Pancreas (tissue), 10 donors: ENCODE measurements at places on chromosomes 1 and 21.

DNA sequence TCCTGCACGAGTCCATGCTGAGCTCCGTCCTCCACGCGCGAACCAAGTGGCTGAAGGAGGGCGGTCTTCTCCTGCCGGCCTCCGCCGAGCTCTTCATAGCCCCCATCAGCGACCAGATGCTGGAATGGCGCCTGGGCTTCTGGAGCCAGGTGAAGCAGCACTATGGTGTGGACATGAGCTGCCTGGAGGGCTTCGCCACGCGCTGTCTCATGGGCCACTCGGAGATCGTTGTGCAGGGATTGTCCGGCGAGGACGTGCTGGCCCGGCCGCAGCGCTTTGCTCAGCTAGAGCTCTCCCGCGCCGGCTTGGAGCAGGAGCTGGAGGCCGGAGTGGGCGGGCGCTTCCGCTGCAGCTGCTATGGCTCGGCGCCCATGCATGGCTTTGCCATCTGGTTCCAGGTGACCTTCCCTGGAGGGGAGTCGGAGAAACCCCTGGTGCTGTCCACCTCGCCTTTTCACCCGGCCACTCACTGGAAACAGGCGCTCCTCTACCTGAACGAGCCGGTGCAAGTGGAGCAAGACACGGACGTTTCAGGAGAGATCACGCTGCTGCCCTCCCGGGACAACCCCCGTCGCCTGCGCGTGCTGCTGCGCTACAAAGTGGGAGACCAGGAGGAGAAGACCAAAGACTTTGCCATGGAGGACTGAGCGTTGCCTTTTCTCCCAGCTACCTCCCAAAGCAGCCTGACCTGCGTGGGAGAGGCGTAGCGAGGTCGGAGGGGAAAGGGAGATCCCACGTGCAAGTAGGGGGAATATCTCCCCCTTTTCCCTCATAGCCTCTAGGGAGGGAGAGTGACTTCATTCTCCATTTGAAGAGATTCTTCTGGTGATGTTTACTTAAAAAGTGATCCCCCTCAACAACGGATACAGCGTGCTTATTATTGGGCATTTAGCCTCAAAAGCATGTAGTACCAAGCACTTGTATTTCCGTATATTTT, 991 bp downstream of the PRMT6 start:
- peak; percentile 84 for DNase-seq

GRCh38 chr1:48916130-48917069, 139.7 kb upstream of the BEND5 start:
- no peak for DNase-seq

- DNase-seq: no peak
These were observed 72.7 kb downstream of the GALNT2 start for GRCh38 chr1:230139741-230140140.

GRCh38 chr1:63448731-63449246, 74.2 kb downstream of the ITGB3BP start:
- DNase-seq: no peak

- DNase-seq: no peak
These were observed 12.5 kb upstream of the DISP3 start for GRCh38 chr1:11466416-11466815.

GRCh38 chr1:38043036-38043747, 3.4 kb downstream of the POU3F1 start:
- no peak for DNase-seq

GRCh38 chr1:17319561-17320350, 11.8 kb downstream of the PADI4 start:
- no peak for DNase-seq

- DNase-seq: no peak
These were observed 61.5 kb downstream of the KIF1B start for GRCh38 chr1:10271869-10272268.

- no peak for DNase-seq
These were observed 133.6 kb downstream of the SYF2 start for GRCh38 chr1:25098717-25099116.

DNA sequence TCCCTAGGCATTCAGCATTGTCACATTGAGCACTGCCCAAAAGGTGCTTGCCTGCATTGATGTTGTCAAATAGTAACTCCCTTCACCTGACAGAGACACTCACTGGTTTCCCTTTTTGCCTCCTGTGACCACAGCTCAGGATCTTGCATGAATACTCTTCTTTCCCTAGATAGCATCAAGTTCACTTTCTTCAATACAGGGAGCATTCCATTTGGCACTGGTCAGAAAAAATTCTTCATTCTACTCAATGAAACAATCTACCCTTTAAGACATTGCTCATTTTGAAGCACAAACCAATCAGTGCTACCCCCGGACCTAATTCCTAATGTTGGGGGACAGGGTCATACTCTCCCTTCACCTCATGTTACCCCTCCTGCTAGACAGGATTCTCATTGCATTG, 319.0 kb upstream of the SNX7 start:
- no peak for DNase-seq

DNA sequence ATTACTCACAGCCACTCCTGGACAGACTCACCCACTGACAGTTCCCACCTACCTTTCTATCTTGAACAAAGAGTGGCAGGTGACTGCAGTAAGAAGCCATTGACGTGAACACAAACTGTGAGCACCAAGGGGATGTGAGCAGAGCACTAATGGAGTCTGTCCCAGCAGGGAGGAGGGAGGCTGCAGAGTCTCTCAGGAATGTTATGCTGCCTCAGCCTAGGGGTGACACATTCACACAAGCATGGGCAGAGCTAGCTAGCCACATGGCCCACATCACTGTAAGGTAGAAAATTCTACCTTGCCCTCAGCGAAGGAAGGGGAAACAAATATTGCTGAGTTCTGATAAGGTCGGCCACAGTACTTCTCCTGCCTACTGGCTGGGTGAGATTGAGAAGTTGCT, 56.8 kb upstream of the PTGFRN start:
- no peak for DNase-seq

GRCh38 chr1:208965351-208965750, 618.2 kb upstream of the CAMK1G start:
- no peak for DNase-seq

- DNase-seq: peak; percentile 70
These were observed 4.7 kb downstream of the PDXK start for GRCh38 chr21:43723648-43724047.

GRCh38 chr1:201348211-201348566, 29.3 kb downstream of the TNNT2 start:
- DNase-seq: no peak

- no peak for DNase-seq
These were observed 6.2 kb upstream of the HIVEP3 start for GRCh38 chr1:41924911-41925310.

GRCh38 chr1:245096311-245097066, 58.3 kb upstream of the KIF26B start:
- DNase-seq: no peak

- no peak for DNase-seq
These were observed 37.9 kb upstream of the EEIG2 start for GRCh38 chr1:108521990-108522393.

DNA sequence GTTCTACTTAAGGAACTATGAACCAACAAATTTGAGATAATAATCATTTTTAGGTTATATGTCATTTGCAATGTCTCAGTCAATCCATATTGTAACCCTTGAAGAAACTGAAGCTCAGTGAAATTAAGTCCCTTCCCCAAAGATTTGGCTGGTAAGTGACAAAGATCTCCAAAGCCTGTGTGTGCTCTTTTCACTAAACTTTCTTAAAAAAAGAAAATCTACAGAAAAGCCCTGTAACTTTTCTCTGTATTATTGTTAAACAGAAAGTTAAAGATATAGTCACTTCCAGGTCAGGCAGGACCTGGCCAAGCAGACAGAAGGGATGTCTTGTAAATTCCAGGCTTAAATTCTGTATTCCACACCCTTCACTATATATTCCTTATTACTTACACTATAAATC, 1.5 kb downstream of the LIX1L start:
- DNase-seq: no peak

- DNase-seq: no peak
These were observed 1.4 kb downstream of the SH3BP5L start for GRCh38 chr1:248824301-248824700.

- DNase-seq: no peak
These were observed 9.2 kb downstream of the SAMSN1 start for GRCh38 chr21:14536929-14537328.

- DNase-seq: peak; percentile 74
These were observed 16.4 kb downstream of the WDR4 start for GRCh38 chr21:42862774-42863503.

- DNase-seq: peak; percentile 86
These were observed 200.7 kb upstream of the RAB4A start for GRCh38 chr1:229070168-229070567.

GRCh38 chr1:15123925-15124324, 29.6 kb upstream of the TMEM51 start:
- DNase-seq: no peak

- DNase-seq: peak; percentile 71
These were observed 512 bp downstream of the PIAS3 start for GRCh38 chr1:145858238-145858900.

DNA sequence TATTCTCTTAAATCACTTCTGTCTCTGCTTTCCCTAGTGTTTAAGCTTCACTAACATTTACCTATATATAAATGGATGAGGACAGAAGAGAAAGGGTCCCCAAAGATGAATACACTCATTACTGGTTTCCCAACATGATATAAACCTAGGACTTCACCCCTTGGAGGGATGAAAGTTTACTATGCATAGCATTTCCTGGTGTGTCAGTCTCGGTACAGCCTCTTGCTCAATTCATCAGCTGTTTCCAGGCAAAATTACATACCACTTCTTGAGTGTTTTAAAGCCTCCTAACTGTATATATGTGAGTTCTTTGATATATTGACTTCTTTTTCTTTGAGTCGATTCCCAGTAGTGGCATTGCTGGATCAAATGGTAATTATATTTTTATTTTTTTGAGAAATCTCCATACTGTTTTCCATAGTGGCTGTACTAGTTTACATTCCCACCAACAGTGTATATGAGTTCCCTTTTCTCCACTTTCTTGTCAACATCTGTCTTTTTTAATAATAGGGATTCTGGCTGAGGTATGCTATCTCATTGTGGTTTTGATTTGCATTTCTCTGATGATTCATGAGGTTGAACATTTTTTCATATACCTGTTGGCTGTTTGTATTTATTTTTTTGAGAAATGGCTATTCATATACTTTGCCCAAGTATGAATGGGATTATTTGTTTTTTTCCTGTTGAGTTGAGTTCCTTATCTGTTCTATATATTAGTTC, 259.3 kb upstream of the CACYBP start:
- DNase-seq: no peak

DNA sequence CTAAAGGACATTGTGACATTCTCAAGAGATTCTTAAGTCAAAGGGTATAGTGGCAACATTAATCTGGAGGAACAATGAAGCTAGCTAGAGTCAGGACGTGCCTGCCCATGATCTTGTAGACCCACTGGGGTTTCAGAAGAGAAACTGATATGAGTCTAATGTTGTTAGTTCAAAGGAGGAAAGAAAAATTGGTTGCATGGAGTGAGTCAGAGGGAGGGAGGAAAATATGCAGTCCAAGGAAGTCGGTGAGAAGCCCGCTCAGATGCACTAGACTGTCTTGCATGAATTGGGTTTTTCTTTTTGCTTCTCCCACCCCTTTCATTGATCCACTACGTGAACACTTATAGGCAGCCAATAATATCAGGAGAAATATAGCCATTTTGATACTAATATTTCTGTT, 53.8 kb upstream of the SYT14 start:
- no peak for DNase-seq

- no peak for DNase-seq
These were observed 124.5 kb downstream of the NCAM2 start for GRCh38 chr21:21122680-21123079.

DNA sequence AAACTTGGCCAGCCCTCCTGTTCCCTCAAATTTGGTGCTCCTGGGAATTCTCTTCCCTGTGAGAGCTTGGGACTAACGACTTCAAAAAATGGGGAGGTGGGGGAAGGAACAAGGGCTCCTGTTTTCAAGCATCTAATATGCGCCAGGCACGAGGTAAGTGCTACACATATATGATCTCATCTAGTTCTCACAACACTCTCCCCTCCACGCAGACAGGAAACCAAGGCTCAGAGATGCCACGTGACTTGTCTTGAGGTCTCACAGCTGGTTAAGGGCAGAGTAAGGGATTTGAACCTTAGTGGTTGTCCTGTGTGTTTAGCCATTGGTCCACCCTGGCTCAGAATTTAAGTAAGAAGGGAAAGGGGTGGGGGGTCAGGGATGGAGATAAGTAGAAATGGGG, 125.9 kb downstream of the DMRTB1 start:
- DNase-seq: no peak

GRCh38 chr21:18369115-18369514, 34.5 kb downstream of the TMPRSS15 start:
- no peak for DNase-seq

DNA sequence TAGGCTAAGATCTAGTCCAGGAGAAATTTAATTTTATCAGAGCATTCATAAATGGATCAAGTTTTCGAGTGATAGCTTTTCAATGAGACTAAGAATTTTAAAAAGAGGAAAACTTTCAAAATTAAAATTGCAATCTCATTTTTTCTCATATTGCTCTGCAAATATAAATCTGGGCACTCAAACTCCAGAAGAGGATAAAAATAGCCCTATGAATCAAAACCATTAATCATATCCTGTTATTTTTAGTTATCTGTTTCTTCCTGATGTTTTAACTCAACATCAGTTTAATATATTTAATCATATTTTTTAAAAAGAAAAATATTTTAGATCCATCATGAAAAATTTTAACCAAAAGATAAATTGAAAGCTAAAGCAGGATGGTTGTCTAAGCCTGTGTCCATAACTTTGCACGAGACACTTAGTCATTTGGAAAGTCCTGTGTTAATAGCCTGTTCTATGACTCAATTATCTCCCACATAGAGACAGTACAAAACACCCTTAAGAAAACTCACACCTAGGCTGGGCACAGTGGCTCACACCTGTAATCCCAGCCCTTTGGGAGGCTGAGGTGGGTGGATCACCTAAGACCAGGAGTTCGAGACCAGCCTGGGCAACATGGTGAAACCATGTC, 17.1 kb upstream of the PRRC2C start:
- no peak for DNase-seq

DNA sequence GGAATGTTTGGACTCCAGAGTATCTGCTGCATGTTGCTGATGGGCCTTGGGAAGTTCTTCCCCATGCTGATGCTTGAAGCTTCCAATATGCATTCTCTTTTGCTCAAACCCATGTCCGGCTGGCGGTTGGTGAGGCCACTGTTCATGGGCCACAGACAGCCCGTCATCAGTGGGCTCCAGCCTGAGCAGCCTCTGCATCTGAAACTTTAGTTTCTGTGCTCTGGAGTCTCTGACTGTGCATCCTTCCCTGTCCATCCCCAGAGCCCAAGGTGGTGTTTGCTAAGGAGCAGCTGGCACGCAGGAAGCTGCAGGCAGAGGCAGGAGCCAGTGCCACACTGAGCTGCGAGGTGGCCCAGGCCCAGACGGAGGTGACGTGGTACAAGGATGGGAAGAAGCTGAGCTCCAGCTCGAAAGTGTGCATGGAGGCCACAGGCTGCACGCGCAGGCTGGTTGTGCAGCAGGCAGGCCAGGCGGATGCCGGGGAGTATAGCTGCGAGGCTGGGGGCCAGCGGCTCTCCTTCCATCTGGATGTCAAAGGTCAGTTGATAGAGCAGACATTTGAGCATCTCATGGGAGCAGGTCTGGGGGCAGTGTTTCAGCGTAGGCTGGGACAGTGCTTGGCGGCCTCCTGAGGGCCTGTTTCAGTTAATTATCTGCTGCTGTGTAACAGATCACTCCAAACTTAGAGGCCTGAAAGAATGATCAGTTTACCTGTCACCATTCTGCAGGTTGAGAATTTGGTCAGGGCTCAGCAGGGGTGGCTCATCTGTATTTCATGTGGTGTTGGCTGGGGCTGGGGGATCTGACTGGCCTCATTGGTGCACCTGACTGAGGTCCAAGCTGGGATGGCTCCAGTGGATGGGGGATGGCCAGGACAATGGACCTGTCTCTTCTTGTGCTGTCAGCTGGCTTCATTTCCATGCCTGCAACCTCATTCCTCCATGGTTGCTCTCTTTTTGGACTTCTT, 16.6 kb downstream of the OBSCN start:
- DNase-seq: no peak

- DNase-seq: no peak
These were observed 55.2 kb upstream of the KAZN start for GRCh38 chr1:14543191-14543840.
